ENCODE measurements at places on chromosomes 6 and 20.

DNA sequence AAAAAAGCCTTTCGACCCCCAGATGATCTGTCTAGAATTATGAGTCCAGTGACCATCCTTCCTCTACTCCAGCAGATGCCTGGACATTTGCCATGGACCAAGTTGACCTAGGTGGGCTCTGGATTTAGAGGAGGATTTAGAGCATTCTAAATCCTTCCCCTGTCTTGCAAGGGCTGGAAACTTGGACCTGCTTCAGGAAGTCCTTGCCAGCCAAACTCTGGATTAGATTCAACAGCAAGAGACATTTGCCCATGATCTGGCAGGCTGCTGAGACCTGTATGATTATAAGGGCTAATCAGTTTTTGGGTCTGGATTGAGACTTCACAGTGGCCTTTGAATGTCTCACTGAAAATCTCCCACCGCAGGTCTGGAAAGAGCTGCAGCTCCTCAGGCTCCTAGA, 13.1 kb upstream of the HDGFL1 start:
- DNase-seq, result no peak

DNA sequence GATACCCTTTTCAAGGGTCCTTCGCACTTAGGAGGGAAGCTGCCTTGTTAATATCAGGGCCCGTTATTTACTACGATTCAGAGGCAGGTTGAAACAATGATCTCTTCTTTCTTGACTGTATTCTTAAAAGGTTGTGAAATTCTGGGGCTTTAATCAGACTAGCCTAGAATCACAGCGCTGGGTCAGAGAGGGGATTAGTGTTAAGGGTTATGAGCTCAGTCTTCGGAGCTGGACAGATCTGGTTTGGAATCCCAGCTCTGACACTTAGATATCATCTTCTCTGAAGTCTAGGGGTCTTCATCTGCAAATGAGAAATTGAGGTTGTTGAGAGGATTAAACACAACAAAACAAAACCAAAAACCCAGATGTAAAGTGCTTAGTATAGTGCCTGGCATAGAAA, 77.4 kb downstream of the CD83 start:
- DNase-seq, result no peak

- no peak for DNase-seq
Measured at GRCh38 chr20:52349806-52350205, 158.2 kb upstream of the ZFP64 start.

GRCh38 chr20:3765171-3765882, 2.2 kb downstream of the ADISSP start:
- no peak for DNase-seq

GRCh38 chr6:27286141-27286540, 25.9 kb downstream of the POM121L2 start:
- DNase-seq, result no peak

DNA sequence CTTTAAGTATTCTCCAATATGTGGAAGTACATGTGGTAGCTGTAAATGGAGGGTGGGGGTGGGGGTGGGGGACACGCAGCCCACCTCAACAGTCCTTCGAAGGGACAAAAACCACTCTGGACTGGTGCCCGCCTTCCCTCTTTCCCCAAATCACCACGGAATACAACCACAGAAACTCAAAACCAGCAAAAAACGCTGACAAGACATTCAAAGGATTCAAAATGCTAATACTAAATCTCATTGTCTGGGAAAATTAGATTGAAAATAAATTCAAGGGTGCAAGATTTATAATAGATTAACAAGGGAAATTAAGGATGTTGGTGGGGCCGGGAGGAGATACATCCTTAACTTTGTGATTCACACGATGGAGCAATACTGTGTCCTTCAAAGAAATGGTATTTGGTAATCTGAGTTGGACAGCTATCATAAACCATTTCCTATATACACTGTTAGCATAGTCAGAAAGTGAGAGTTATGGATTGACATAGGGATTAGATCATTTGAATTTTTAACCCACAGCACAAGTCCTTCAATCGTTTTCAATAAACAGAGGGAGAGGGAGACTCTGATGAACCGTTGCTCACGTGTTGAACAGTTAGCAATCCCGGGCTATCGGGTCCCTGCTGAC, 766 bp upstream of the TBC1D22B start:
- DNase-seq, result no peak

DNA sequence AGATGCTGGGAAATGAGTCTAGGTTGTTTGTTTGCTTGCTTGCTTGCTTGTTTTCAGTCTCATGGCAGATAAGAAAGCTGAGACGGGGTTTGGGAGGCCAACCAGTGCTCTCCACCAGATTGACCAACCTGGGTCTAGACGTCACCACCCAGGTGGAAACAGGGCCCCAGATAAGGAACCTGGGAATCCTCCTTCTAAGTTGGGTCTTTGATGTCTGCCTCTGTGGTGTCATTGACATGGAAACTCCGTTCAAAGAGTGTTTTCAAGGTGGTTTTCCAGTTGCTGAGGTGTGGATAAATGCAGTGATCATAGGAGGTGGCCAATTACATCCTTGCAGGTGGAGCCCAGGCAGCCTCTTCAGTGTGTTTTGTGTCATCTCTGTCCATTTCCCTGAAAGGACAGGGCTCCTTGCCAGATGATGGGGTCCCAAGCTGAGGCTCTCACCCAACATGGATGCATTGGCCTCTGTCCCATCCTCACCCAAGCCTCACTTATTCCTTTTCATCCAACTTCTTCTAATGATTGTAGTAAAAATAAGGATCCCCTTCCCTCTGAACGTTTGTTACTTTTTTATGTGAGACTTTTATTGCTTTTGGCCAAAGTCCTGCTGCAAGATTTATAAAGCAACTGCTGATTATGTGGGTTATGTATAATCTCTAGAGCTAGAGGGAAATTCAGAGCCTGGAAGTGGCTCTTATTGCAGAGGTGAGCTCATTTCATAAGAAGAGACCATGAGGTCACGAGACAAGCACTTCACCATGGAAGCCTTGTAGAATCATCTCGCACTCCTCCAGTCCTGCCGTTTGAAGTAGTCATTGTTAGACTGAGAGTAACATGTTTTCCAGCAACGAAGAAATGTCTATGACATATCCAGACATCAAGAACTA, 32.0 kb upstream of the SYNDIG1 start:
- no peak for DNase-seq

DNA sequence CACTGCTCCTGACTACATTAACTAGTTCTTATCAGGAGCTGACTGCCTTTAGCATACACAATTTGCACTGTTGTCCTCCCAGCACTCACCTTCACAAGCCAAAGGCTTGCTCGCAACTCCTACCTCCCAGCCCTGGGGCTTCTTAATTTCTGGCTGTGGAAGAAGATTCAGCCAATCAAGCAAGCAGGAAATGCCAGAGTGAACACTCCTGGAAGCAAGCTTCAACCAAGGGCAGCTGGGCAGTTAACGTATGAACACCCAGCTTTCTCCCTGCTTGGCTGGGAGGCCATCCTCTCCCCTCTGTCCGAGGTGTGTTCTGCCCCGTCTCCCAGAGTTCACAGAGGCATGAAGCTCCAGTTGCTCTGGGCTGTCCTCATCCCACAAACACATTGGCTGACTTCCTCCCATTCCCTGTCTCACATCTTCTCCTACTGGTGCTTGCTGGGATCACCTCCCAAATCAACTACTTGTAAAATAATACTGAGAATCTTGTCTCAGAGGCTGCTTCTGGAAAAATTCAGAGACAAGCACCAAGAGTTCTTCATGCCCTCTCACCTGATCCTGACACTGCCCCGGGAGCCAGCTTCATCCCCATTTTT, 15.3 kb upstream of the SRSF6 start:
- no peak for DNase-seq

DNA sequence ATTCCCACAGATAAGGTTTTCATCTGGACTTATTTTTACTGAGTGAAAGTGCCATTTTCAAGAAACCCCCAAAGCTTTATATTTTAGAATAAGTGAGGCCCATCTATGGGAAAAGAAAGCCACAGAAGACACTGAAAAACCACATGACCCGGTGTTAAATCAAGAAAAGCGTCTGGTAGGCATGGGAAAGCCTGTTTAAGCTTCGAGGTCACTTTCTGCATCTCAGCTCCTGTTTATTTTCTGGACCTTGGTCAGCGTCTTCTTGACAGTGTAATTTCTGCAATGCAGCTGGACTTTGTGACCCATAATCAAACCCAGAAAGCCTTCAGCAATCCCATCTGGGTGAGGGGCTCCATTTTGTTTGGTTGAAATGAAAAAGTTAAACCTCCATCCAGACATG, 59.6 kb upstream of the NEDD9 start:
- no peak for DNase-seq

DNA sequence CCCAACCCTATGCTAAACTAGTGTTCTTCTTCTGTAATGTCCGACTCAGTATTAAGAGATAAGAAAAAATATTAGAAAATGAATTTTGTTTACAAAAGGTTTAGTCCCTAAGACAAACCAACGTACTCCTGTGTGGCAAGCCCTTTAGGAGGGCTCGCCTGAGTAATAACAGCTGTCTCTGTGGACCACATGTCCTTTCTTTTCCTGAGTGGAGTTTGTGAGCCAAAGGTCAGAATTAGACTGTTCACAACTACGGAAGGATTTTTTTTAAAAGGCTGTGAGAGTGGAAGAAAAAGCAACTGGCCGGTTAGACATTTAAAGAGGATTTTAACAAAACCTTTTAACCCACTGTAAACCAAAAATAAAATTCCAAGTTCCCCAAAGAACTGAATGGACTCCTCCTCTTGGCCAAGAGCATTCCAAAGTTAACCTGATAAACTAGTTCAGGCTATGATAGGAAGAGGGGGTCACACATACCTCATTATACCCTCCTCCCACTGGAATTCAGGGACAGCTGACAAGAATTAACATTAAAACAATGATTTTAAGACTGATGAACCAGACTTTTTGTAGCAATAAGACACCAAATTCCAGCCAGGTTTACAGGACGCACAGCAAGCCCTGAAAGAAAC, 43.5 kb downstream of the FAM184A start:
- DNase-seq, result no peak

- no peak for DNase-seq
Measured at GRCh38 chr6:134201716-134202115, 116.2 kb downstream of the SGK1 start.

- DNase-seq, result no peak
Measured at GRCh38 chr6:113432521-113433334, 424.4 kb upstream of the MARCKS start.

DNA sequence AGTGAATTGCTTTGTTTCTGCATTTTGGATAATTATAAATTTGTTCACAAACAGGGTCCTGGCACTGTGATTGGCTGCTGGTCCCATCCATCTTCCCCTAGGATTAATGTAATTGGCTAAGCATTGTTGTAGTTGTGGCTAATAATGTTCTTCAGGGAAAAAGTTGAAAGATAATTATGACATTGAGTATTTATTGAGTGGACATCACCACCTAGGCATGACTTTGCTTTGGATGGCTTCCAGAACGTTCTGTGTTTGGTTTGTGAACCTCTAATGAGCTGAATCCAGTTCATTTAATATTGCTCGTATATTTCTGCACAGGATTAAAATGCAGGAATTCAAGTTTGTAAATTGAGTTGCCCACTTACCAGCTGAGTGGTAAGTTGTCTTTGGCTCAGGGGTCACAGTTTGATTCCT, 55.1 kb downstream of the ARID1B start:
- no peak for DNase-seq

DNA sequence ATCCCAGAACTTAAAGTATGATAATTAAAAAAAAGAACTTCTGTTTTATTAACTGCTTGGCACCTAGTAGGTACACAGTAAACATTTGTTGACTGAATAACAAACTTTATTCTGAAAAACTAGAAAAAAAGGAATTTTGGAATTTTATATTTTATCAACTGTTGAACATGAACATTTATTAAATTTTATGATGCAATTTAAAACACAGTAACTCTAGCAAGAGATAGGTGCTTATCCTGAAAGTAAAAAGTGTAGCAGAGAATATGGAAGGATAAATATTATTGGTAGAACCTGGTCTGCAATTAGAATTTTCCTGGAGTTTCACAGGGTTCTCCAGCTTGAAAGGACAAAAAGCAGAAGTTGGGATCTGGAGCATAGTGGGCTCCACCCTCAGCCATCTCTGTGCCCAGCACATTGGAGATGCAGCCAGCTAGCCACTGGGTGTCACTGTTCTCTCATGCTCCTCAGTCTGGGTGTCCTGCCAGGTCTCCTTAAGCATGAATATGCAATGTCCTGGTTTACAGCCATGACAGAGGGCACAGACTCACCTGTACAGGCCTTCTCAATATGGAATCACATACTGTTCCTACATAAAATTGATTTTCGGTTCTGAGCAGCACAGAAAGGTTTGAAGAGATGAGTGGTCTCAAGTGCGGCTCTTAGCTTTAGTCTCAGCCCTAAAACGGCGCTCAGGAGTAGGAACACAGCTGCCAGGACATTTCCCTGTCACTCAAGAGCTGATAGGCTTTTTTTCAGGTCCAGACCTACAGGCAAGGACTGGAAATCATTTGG, 31.7 kb upstream of the IL20RA start:
- peak; percentile 83 for DNase-seq

DNA sequence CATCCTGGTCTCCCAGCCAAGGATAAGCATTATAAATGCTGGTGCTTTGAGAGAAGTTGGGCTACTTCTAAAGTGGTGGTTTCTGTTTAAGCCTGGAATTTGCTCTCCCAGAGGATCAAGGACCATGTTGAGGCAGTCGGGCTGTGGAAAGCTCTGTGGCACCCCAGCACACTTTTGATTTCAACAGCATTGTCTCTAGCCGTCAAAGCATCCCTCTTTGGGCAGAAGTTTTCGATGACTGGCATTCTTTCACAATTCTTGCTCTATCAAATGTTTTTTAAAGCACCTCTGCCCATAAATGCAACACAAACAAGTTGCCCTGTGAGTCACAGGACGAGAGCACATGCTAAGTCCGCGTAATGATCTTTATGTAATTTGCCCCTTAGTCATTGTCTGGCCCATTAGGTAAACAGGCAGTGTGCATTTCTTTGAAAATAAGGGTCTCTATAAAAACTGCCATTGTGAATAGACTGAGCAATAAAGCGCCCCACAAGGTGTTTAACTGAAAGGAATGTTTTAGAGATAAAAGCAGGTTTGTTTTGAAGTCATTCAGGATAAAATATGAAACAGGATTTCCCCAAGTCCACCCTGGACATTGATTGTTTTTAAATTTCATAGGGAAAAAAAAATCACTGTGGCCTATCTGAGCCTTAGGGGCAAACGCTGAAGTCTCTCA, 44.7 kb upstream of the FOXQ1 start:
- DNase-seq, result no peak

DNA sequence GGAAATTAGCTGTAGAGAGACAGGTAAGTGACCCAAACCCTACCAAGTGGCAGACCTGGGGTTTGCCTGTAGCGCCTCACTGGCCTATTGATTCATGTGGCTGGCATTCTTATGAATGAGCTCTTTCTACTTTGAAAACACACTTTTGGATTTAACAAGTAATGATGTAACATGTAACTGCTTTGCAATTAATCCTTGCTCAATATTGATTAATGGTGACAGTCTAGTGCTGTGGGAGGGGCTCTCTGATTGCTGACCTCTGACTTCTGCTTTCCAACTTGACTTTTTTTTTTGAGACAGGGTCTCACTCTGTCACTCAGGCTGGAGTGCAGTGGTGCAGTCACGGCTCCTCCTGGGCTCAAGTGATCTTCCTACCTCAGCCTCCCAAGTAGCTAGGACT, 82.7 kb downstream of the TIAM2 start:
- DNase-seq, result peak; percentile 26
